ENCODE measurements at places on chromosomes 6 and 20.

GRCh38 chr6:170433163-170434116, 119.7 kb downstream of the PSMB1 start:
- DNase-seq, result no peak

- no peak for DNase-seq
Observed at GRCh38 chr6:75791881-75792280, 42.8 kb downstream of the MYO6 start.

- no peak for DNase-seq
Observed at GRCh38 chr20:51763965-51764602, 4.1 kb downstream of the ATP9A start.

GRCh38 chr20:62019144-62019805, 46.4 kb downstream of the TAF4 start:
- DNase-seq, result no peak

- no peak for DNase-seq
Observed at GRCh38 chr6:52489881-52490280, 69.7 kb downstream of the EFHC1 start.

DNA sequence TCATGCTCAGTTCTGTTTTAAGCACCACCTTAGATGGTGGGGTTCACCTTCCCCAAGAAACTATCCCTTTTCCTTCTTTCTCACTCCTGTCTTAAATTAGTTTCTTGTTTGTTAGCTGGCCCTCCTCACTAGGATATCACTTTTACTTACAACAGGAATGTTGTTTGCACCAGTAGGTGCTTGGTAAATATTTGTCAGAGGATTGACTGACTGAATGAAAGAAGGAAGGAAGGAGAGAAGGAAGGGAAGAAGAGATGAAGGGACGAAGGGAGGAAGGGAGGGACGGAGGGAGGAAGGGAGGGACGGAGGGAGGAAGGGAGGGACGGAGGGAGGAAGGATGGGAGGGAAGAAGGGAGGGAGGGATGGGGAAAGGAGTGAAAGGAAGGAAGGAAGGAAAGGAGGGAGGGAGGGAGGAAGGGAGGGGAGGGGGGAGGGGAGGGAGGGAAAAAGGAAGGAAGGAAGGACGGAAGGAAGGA, 505 bp upstream of the KCNK15 start:
- no peak for DNase-seq

DNA sequence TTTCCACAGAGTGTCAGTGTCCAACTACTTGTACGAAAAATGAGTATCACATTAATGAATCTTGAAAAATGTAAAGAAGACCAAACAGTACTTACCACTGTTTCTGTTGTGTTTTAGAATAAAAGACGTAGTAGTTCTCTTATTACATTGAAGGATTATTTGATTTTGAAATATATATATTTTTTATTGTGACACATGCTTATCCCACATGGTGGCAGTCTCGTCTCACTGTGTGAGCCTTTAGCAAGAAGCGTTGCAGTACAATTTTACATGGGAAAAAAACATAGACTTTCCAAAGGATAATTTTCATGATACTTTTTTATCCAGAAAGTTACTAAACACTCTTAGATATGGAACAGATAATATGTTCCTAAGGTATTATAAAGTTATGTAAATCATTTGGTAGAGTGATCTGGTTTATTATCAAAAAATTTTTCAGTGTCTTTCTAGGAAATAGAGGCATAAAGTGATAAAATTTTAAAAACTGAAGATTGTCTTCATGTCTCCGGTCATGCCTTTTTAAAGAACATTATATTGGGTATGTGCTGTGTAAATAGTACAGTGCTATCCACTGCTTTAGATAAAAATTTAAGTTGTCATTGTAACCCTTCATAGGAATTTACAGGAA, 117.5 kb upstream of the SAMD5 start:
- no peak for DNase-seq

- no peak for DNase-seq
Observed at GRCh38 chr6:132598473-132598872, 8.9 kb upstream of the TAAR5 start.

GRCh38 chr6:25263657-25264056, 15.5 kb upstream of the CARMIL1 start:
- peak; percentile 19 for DNase-seq

DNA sequence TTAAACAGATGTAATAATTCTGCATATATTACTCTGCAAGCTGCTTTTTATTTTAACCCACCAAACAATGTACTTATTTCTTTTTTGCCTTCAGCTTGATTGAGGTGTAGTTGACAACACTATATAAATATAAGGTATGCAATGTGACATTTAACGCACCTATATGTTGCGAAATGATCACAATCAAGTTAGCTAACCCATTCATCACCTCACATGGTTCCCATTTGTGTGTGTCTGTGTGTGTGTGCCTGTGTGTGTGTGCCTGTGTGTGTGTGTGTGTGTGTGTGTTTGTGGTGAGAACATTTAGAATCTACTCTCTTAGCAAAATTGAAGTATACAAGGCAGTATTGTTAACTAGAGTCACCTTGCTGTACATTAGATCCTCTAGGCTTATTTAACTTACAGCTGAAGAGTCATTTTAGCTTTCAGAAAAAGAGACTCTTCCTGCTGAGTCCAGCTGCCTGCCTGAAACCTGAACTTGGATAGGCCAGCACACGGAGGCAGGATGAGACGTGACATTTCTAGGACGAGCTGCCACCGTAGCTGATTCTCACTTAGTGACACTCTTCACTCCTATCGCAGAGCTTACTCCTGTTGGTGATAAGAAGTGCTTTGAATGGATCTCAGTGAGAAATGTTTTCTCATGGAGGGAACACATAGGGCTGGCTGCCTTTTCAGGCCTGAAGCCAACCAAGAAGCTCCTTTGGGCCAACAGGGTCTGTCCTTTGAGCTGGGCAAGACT, 126.5 kb upstream of the RIPOR2 start:
- no peak for DNase-seq

DNA sequence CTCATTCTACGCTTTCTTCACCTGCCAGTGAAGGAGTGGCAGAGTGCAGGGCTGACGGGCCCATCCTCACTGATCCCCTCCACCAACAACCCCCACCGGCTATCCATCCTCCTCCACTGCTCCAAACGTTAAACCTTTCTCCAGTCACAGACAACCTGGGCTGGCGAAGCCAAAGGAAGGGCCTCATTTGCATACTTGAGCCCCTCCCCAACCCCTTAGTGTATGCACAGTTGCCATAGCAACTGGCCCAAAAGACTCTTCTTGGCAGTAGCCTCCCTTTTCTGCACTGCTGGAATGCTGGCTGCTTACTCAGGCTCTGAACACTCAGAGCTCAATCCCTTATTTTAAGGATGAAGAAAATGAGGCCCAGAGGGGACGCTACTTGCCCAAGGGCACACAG, 130.3 kb downstream of the GRM4 start:
- no peak for DNase-seq

GRCh38 chr6:14524319-14524718, 406.7 kb downstream of the CD83 start:
- DNase-seq, result peak; percentile 28

GRCh38 chr6:74000666-74001490, 304.9 kb downstream of the CD109 start:
- no peak for DNase-seq

GRCh38 chr6:170116636-170117035, 174.2 kb downstream of the DLL1 start:
- no peak for DNase-seq

DNA sequence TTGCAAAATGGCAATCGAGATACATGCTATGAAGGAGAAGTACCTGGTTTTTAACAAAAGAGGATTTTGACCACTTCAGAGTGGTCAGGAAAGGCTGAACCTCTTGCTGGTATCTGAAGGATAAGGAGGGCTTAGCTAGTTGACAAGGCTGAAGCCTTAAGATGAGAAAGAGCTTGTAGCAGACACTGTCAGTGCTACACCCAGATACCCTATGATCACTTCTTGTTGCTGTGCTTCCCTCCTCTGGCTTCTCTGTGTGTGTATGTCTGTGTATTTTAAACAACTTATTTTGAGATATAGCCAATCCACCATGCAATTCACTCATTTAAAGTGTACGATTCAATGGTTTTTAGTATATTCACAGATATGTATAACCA, 38.9 kb upstream of the TGM2 start:
- DNase-seq, result no peak

DNA sequence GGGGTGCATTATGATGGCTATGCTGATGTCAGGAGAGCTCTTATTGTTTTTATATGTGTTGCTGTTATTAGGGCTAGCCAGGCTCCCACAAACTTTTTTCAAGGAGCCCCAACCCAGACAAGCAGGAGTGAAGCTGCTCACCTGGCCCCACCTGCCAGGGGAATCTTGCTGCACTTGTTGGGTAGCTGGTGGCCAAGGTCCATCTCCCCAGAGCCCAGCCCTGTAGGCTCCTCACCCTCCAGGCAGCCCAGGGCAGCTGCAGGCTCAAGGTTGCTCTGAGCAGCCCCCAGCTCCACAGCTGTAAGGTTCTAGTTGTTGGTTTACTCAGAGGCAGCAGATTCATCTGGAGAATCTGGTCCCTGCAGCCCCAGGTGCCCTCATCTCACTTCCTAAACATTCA, 46.8 kb upstream of the SIRPA start:
- no peak for DNase-seq

DNA sequence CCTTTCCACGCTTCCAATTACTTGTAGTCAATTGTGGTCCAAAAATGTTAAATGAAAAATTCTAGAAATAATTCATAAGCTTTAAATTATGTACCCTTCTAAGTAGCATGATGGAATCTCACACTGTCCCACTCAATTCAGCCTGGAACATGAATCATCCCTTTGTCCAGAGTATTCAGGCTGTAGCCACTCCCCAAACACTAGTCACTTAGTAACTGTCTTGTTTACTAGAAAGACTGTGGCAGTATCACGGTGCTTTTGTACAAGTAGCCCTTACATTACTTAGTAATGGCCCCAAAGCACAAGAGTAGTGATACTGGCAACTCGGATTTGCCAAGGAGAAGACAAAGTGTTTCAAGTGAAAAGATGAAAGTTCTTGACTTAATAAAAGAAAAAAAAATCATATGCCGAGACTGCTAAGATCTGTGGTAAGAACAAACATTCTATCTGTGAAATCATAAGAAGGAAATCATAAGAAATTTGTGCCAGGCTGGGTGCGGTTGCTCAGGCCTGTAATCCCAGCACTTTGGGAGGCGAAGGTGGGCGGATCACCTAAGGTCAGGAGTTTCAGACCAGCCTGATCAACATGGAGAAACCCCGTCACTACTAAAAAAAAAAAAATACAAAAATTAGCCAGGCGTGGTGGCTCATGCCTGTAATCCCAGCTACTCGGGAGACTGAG, 168.5 kb upstream of the SIM1 start:
- peak; percentile 28 for DNase-seq

DNA sequence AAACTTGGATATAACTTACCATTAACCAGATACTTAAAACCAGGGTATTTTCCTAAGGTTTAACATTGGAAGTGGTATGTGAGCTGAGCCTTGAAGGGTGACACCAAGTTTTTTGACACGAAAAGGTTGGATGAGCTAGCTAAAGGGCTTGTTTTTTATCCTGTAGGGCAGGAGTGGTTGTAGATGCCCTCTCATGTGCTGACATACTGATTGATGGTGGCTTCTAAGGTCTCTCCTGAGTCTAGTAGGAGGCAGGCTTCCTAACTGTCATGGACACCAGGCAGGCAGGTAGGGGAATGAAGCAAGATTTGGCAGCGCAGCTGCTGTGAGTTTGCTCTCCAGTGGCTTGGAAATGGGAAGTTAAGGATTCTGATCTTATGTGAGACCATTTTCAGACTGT, 66.1 kb downstream of the FOXO3 start:
- no peak for DNase-seq

- DNase-seq, result peak; percentile 28
Observed at GRCh38 chr6:38554700-38555413, 84.9 kb downstream of the BTBD9 start.

DNA sequence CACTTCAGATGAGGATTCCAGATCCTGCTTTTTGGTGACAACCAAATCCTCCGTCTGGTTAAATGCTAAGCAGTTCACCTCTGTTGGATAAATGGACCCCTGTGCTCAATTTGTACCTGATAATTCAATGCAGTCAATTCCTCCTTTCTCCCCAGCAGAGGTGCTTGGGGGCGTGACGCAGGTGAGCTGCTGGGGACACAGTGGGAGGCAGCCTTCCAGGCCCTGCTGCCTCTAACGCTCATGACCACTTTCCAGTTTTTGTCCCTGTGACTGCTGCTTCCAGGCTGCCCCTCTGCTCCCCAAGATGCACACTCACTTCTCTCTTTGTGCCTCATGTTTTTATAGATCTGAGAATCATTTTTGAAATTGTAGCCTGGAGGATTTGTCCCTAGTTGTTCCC, 78.5 kb downstream of the TTLL2 start:
- DNase-seq, result no peak

GRCh38 chr6:33826537-33826936, 22.7 kb upstream of the MLN start:
- no peak for DNase-seq

- no peak for DNase-seq
Observed at GRCh38 chr6:157456524-157456829, 75.5 kb downstream of the ZDHHC14 start.

- peak; percentile 45 for DNase-seq
Observed at GRCh38 chr6:73152966-73153757, 72.1 kb downstream of the KHDC1L start.

GRCh38 chr20:41329435-41330342, 10.9 kb upstream of the LPIN3 start:
- DNase-seq, result peak; percentile 98

GRCh38 chr6:4732691-4733315, 43.4 kb upstream of the CDYL start:
- DNase-seq, result peak; percentile 79

DNA sequence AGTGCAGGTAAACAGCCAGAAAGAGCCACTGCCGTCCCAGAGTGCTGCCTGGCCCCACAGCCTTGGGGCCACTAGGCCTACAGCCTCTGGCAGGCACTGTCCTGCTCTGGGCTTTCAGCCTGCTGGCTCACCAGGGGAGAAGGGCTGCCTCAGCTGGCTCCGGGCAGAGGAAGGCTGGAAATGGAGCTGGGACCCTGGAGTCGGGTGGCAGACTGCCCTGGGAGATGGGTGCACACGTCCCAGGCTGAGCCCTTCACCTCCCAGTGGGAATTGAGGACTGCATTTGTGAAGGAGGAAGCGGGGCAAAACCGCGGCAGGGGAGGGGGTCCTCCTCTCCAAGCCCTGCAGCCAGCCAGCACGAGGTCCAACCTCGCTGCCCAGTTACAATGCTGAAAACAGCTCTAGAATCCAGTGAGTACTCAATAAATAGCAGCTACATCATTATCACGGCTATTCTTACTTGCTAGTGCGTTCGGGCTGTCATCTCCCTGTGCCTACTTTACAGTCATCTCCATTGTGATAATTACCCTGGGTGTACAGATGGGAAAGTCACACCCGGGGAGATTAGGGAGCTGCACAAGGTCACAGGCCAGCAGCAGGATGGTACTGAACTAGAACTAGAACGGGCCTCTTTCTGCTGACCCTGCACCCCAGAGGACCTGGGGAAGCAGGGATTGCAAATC, 13.1 kb downstream of the ACSS1 start:
- DNase-seq, result no peak

GRCh38 chr6:139369068-139369467, 5.4 kb downstream of the CITED2 start:
- DNase-seq, result no peak
